ENCODE measurements at places on chromosomes 13 and 19.

GRCh38 chr19:2179095-2179494 lies 15.4 kb downstream of the DOT1L start:
- DNase-seq = no peak

- DNase-seq = peak; percentile 41
Observed at GRCh38 chr13:92187378-92187989, 789.1 kb downstream of the GPC5 start.

GRCh38 chr13:21006141-21007005 lies 55.0 kb downstream of the LATS2 start:
- no peak for DNase-seq

DNA sequence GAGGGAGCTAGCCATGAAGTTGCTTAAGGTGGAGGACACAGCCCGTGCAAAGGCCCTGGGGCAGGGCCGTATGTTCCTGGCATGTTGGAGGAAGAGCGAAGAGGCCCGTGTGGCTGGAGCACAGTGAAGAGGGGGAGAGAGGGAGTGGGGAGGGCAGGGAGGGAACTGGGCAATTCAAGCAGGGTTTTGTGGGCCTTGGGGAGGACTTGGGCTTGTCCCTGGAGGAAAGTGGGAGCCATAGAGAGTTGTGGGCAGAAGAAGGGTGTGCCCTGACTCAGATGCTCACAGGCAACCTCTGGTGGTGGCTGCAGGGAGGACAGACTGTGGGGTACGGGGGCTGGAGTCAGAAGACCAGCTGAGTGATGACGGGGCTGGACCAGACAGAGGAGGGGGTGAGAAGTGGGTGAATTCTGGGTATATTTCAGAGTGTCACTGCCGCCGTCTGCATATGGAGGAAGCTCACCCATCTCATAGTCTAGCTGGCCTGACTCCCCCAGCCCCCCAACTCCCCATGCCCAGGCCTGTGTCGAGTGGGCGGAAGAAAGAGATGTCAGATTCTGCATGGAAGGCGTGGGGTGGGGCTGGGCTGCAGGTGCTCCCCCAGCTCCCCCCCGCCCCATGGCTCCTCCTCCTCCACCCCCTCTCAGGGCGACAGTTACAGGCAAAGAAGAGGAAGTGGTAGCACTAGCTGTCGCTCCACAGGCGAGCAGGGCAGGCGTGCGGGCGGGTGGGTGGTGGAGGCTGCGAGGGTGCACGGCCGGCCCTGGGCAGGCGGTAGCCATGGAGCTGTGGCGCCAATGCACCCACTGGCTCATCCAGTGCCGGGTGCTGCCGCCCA lies at the start of gene VAV1:
Gene VAV1 (plus strand): TSS at position 681 of the 838 bp plus-strand sequence. CDS start 100 bp downstream, at position 781.
- DNase-seq = peak; percentile 79

- DNase-seq = no peak
Observed at GRCh38 chr13:94705081-94706030, 7.0 kb downstream of the SOX21 start.

DNA sequence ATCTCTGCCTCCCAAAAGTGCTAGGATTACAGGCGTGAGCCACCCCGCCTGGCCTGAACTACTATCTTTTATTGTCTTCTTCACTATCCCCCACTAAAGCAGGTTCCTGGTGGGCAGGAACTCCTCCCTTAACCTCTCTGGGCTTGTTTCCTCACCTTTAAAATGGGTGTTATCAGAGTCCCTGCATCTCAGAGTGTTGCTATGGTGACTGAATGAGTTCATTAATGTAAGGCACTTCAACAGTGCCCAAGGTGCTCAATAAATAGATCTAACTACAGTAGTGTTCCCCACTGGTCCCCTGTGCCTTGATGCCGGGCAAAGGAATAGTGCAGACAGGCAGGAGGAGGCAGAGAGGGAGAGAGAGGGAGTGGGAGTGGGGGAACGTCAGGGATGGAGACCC lies 20.5 kb downstream of the CCDC97 start:
- DNase-seq = no peak

DNA sequence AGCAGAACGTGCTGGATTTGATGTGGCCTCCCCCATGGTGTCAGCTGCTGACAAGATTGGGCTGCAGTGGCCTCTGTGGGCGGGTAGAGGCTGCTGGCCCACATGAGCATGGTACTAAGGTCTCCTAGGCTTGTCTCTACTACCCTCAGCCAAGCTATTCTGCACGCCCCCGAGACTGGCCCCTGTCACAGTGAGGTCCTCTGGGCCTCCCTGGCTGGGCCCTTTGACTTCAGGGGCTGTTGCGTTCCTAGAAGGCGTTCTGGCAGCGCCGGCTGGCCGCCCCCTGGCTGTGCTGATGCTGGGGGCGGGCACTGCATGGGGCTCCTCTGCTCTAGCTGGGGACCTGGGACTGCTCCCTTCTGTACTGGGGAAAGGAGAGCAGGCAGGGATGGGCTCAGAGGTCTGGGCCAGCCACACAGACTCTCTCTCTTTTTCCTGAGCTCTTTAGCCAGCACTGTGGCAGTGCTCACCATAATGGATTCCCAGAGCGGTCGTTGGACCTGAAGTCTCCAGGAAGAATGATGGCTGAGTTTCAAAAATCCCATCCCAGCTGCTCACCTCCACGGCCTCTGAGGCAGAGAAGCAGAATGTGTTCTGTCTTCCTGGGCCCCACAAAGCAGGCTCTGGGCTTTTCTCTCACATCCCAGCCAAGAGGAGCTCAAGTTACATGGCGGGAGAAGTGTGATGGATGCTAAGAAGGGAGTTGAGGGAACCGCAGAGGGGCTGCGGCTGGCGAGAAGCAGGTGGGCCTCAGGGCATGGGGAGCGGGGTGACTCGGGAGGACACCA lies 32.3 kb downstream of the TSSK6 start:
- DNase-seq = no peak

GRCh38 chr13:26053418-26053980 lies 1.7 kb upstream of the SHISA2 start:
- DNase-seq = no peak

DNA sequence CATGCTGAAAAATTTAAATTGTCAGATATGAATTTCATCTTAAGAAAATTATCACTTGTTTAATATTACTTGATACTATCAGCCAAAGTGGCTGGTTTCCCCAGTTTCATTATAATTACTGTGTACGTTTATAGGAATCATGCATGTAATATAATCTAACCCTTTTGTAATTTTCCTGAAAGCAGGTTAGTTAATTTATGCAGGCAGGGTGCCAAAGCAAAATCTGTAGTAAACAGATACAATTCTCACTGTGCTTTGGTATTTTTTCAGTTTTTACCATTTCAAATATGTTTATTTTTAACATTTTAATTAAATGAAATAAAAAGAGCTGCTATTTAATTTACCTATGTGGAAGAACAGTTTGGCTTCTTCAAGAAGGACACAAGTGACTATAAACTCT lies 1227.5 kb upstream of the MIR17HG start:
- DNase-seq = no peak

- DNase-seq = no peak
Observed at GRCh38 chr13:102376318-102376717, 25.5 kb downstream of the FGF14 start.
